ENCODE measurements at places on chromosomes 5 and 9.

DNA sequence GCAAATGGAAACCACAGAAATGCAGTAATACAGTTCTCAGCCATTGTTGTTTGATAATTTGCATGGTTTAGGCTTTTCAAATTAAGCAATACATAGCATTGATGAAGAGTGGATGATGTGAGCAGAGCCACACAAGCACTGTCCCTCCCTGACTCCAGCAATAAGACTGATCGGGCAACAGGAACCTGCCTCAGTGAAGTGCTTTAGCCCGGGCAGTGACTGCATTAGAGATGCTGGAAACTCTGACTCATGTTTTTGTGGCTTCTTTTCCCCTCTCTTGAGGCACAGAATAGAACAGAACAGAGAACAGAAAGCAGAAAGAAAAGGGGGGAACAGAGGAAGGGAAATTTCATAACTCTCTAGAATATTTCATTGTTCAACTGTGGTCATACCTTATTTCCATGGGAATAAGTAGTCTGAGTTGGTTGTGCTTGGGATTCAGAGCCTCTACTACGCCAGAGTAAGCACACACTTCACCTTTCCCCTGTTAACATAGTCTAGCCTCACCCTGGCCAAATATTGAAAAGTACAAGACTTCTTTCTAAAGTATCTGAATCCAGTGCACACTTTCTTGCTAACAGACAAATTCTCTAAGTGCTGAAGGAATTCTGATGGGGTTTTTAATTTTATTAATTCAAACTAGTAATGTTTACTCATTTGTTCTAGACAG lies 164.8 kb upstream of the VCAN start:
- peak; percentile 92 for DNase-seq

DNA sequence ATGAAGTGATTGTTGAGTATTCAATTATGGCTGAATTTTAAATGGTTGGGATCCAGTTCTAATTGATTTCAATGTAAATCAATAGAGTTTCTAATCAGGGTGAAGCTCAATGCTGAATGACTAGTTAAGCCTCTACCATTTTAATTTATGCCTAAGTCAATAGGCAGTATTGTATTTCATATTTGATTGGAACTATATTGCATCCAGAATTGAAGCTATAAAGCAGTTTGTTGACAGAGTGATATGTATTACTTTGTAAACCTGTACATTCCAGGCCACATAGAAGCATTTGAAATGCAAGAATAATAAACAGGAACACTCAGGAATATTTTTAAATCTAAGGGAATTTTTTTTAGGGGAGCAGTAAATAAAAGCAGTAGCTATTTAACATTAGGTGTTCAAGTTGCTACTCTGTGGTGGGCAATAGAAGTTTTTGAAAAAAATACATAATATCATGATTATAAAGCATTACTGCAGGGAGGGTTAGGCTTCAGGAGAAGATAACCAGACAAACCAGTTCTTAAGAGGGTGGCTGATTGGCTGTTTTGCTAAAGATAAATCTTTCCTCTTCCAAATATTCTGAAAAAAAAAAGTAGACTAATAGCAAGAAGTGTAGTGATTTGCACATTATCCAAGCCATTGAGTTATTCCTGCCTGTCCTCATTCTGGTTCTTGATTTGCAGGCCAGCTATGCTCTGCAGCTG lies 492.0 kb upstream of the MEF2C start:
- no peak for DNase-seq

DNA sequence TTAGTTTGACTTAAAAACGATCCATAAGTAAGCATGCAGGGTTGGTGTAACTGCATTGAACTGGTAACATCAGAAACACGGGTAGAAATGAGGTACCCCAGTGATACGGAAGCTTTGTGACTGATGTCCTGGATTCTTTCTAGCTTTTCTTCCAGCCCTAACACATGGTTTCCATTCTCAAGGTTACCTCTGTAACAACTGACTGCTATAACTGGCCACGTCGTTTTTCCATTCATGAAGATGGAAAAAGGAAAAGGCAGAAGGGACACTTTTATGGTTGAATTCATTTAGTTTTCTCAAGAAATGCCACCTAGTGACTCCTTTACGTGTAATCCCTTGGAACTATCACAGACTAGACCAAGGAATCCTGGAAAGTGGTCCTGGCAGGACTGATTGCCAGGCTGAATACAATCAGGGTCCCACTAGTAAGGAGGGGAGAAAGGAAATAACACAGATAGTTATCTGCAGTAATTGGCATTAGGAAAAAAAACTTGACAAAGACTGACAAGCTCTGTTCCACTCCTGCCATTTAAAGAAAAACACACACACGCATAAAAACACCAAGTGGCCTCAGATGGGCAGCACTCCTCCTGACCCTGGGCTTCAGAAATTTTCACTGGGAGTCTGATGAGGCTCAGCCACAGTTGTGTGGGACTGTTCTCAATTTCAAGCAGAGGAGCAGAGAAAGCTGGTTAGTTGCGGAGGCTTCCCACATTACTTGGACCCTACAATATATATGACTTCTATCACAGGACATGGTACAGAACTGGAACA lies 77.5 kb upstream of the ZNF169 start:
- DNase-seq, result no peak

DNA sequence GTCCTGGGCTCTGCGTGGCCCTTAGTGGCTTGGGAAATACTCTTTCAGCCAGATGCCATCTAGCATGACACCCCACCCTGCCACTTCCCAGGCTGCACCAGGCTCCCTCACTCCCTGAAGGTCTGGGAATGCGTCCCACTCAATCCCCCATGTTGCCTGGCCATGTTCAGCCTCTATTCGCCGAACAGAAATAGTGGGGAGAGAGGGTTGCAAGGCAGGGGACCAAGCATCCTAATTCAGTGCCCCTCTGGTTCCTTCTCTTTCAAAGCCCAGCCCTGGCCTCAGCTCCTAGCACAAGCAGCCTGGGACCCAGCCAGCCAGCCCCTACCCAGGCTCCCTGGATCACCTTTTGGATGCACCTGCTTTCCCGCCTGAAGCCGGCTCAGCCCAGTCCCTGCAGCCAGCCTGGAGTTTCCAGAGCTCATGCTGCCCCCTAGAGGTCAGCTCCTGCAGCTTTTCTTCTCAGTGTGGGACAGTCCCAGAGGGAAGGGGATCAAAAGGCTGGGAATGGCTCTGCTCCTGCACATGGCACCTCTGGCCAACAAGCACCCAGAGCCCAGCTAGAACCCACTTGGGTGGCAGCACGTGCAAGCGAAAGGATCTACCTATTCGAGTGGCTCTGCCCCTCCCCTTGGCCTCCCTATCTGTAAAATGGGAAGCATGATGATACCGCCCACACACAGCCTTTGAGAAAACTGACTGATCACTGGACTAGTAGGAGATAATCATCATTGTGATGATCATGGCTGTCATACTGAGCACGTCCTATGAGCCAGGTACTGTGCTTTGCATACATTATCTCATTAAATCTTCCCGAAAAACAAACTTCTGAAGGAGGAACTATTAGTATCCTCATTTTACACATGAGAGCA lies 48.7 kb upstream of the C5orf58 start:
- peak; percentile 60 for DNase-seq

- no peak for DNase-seq
Measured at GRCh38 chr9:121253821-121254501, 14.0 kb upstream of the GSN start.

DNA sequence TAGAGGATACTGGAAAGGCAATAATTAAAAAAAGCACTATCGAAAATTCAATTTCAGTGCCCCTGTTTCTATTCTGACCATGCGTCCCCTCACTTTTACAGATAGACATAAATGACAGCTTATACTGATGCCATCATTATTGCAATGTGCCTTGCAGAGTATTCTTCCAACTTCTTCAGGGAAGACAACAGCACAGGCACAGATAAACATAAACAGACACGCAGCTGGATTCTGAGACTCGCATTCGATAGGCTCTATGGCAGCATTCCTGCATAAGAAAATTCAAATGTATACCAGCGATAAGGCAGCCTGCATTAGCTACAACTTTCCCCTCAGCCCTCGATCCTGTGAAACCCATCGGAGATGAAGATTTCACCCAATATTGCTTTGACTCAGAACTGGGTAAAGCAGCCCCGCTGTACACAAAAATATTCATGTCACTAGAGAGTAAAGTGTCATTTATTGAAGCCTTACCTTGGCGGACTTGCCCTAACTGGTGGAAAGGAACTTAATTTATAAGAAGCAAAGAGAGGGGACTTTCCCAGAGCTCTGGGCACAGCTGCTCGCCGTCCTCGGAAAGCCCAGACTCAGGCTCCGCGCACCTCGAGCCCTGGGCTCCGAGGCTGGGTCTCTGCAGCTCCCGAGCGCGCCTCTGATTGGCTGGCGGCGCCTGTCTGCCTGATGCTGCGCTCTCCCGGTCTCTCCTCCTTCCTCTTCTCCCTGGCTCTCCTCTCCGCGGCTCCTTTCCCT lies at the start of gene CDH18:
TSS of gene CDH18 (minus strand) at position 589 of the 750 bp plus-strand sequence. CDS start 149,214 bp downstream, outside the sequence.
- peak; percentile 62 for DNase-seq

- no peak for DNase-seq
Measured at GRCh38 chr5:55437859-55438206, 96.9 kb downstream of the PLPP1 start.

DNA sequence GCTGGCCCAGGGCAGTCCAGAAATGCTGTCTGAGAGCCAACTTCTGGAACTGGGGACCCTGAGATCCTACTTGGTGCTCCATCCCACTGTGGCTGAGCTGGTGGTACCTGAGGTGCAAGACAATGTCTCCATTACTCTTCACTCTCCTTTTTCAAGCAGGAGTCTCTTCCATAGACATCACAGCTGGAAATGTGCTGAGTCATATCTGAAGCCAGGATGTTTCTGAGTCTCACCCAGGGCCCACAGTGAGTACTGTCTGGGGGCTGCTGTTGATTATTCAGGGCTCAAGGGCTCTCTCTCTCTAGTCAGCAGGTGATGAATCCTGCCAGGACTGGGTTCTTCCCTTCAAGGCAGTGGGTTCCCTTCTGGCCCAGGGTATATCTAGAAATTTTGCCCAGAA lies 145.2 kb upstream of the TAS2R1 start:
- DNase-seq, result peak; percentile 55

DNA sequence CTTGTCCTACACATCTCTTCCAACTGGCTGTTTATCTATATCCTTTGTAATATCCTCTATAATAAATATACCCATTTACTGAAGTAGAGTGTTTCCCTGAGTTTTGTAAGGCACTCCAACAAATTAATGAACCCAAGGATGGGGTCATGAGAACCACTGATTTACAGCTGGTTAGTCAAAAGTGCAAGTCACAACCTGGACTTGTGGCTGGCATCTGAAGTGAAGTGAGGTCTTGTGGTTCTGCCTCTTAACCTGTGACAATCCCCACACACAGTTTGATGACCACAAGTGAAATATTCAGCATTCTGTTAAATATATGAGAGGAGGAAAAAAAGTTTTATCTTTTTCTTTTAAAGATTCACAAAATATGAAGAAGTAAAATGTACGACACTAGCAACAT lies 126.1 kb downstream of the NR2F1-AS1 start:
- DNase-seq, result peak; percentile 47

DNA sequence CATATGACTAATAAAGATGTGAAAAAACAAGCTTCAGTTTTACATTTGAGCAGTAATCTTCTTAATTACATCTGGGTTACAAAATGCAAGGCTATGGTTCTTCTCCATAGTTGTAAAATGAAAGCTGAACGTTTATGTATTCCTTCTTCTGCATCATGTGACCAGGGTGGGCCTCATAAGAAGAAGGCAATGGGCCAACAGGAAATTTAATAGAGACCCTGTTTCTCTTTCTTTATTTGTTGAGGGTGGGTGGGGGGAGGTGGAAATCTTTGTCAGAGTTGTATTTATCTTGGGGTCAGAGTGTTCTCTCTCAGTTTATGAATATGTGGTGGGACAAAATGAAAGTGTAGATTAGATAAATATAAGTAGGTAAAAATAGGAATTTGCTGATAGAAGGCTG lies 418.8 kb downstream of the TLE4 start:
- DNase-seq, result no peak

- DNase-seq, result peak; percentile 63
Measured at GRCh38 chr5:142888469-142889085, 118.4 kb downstream of the ARHGAP26 start.

DNA sequence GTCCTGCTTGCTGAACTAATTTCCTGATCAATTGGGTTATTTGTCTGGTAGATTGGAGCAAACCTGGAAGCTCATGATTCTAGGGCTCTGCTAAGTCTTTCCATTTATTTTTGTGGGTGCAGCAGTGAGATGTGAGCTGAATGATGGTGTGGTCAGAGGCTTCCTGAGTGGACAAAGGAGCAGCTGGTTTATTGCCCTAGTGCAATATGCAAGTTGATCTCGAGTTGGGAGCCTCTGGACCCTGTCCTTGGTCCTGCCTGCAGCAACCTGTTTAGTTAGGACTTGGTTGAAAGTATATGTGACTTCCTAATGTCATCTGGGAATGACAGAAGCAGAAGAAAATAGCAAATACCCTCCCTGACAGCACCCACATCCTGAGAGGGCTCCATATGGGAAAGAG lies 4.2 kb upstream of the UNC5A start:
- no peak for DNase-seq

GRCh38 chr5:149056616-149057165 lies 6.2 kb downstream of the SH3TC2 start:
- no peak for DNase-seq

DNA sequence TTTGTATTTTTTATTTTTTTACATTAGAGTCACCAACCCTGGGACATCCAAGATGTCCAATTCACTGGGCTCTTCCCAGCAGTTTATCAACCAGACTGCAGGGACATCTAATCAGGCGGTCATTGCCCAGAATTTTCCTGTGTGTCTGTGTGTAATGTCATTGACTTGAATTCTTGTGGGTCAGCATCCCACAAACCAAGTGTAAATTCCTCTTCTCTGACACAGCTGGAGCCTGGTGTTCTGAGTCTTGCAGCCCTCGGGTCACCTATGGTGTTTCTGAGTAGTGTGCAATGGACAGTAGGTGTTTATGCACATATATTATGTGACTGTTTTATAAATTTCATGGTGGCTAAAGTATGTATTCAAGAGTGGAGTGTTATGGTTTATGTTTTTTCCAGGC lies 815.7 kb downstream of the SEMA5A start:
- peak; percentile 89 for DNase-seq

GRCh38 chr5:94791829-94792228 lies 173.4 kb downstream of the SLF1 start:
- no peak for DNase-seq

DNA sequence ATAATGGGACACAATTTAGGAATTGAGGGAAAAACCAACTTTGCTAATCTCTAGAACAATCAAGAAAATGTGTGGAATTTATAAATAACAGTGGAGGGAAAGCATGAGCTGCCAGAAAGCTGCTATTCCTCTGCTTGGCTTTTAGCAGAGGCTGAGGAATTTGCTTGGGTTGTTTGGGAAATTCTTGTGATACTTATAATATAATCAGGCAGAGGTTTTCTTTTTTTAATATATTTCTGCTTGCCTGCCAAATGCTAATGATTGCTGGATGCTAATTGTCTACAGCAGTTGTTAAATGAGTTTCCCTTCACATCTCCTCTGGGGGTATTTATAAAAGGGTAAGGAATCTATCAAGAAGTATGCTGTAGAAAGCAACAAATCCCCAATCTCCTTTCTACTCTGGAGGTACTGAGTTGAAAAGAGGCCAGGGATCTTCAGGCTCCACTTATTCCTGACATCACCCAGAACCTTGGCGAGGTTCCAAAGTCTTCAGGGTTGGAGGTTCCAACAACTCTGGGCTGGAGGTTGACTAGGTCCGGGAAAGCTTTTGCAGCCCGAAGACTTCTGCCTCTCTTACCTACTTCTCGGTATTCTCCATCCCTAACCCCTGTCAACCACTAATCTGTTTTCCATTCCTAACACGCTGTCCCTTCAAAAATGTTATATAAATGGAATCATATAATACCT lies 60.4 kb upstream of the TMED7 start:
- DNase-seq, result peak; percentile 37

All from M059J (cell line).